ENCODE measurements at places on chromosomes 6 and 20. TPM values are rescaled to one million over a fixed set of nuclear protein-coding genes. Genes with fewer than 3 reads are reported as not detected.

DNA sequence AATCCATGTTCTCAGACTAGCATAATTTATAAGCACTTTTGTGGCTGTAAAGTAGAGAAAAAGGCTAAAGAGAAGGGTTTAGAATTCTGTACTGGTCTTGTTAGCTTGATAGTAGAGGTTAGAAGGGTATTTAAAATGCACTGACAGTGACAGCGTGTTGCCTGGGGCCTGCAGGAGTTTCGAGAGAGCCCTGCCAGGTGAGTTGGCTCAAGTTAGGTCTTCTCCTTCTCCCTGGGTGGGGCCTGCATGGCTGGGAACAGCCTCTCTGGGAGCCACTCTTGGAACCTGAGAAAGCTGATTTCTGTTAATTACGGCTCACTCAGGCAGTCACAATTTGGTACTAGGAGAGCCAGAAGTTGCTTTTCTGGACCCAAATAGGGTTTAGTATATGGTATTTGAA, 103.7 kb downstream of the ARID1B start:
- no peak for DNase-seq

GRCh38 chr6:134195164-134195906, 122.6 kb downstream of the SGK1 start:
- no peak for DNase-seq

DNA sequence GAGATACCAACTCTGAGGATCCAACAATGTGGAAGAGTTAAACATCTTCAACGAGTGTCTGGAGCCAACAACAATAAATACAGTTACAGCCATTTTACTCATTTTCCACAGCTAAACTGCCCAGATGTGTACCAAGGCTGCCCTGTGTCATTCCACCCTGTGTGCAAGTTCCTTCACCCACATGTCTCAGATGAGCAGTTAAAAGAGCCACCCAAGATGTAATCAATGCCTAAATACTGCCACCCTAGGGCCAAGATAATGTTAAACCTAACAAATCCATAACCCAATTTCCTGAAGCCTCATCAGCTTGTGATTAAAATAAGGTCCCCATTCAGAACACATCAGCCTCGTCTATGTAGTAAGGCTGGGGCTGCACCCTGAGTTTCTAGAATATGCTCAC, 59.9 kb downstream of the GMDS start:
- DNase-seq, result no peak

GRCh38 chr20:62198496-62198895, 15.7 kb downstream of the MTG2 start:
- no peak for DNase-seq

DNA sequence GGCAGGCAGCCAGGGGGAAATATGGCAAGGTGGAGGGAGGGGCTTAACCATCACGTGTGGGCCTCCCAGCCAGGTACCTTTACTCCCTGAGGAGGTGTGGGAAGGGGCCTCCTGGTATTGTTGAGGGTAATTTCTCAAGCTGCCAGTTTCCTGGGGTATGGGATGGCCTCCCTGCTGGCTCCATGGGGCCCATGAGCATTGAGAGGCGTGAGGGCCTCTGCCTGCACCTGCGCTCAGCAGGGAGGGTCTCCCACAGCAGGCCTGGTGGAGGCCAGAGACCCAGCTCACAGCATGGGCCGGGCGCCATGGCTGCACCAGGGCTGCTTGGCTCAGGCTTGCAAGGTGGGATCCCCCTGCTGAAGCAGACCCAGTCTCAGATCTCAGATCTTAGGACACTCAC, 113.0 kb downstream of the GRM4 start:
- DNase-seq, result no peak

DNA sequence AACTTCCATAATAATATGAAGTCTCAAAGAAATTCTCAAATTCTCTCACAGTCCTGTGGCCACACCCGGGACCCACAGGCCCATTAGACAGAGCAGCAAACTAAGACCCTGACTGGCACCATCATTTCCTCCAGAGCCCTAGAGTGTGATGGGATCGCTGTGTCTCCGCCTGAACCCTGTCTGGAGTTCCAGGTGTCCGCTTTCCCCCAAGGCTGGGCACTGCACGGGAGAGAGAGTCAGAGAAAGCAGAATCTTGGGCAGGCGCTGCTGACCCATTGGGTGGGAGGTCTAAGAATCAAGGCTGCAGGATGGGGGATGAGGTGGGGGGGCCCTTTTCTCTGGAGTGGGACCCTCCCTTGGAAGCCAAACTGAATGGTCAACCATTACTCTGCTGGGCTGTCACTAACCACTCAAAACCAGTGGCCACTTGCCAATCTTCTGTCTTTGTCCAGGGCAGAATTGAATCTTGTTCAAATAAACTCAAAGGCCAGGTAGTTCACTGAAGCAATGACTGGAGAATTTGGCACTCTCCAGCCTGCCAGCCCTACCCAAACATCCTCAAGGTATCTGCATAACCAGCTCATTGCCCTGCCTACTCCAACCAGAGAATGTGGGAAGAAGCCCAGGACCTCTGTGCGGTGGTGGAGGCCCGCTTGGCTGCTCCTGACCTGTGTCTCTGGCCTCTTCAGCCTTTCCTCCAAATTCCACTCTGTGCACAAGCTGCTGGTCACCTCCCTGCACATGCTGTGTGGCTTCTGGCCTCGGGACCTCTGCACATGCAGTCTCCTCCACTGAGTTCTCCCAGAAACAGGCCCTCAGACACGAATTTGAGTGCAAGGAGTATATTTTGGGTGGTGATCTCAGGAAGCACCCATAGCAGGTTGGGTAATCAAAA, 141.1 kb downstream of the CEBPB start:
- DNase-seq, result no peak

GRCh38 chr20:51175724-51176123, 152.8 kb upstream of the KCNG1 start:
- DNase-seq, result no peak

- no peak for DNase-seq
Observed at GRCh38 chr20:45817376-45818194, 5.1 kb downstream of the UBE2C start.

DNA sequence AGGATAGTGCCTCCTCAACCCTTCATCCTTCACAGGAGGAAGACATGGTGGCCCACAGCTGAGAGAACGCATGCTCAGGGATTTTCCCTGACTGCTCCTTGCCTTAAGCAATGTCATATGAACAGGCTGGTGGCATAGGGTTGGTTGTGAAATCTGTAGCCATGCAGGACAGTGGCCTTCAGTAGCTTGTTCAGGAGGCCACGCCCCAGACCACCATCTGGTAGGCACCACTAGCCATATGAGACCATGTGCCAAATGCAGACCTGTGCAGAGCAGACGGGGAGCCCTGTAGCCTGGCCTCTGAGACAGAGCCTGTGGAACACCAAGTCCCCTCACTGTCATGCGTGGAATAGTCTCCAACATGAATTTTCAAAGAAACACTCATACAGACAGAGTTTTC, 76.5 kb downstream of the ADTRP start:
- no peak for DNase-seq

- no peak for DNase-seq
Observed at GRCh38 chr20:34710861-34711574, 6.9 kb downstream of the TP53INP2 start.

DNA sequence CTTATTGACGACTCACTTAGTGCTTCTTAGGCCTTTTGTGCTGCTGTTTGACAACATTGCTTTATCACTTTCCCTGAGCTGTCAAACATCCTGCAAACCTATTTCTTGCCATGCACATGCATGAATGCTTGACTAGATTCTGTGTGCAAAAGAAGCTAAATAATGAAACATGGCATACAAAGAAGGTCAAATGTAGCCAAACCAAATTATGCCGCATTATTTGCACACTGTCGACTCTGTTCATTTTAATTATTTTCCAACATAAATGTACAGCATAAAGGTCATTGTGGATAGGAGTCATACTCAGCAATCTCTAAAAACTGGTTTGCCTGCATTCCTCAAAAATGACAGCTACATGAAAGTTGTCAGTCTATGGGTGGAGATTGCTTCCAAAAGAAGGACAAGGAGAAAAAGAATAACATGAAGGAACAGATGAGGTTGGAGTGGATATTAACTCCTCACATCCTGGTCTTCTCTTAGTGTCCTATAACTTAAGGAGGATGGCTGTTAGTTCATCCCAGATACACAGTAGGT, 123.1 kb upstream of the STXBP5 start:
- DNase-seq, result no peak

DNA sequence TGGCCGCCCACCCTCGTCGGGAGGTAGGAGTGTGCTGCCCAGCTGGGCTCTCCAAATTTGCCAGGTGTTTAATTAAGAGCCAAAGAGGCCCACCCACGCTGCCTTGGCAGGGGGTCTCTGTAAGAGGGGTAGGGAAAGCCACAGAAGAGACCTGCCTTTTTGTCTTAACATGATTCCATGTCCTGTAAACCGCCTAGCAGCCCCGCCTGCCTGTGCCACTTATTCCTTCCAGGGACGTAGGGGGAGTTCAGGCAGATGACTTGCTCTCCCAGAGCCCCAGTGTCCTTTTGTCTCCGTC, 2.1 kb downstream of the FAM210B start:
- no peak for DNase-seq

DNA sequence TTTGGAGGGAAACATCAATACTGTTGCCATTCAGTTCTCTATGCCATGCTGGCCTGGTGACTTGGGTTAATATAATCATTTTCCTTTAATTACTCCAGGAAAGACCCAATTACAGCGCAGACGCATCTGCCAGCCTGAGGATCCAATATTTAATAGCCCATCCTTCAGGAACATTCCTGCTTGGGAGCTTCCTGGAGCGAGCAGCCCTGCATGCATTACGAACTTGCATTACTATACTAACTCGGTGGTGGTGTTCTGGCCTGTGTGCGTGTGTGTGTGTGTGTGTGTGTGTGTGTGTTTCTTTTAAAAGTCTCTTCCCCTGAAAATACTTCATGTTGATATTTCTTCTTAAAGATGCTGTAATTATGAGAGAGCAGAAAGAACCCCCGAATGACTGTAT, 26.5 kb downstream of the PMEPA1 start:
- DNase-seq, result no peak

DNA sequence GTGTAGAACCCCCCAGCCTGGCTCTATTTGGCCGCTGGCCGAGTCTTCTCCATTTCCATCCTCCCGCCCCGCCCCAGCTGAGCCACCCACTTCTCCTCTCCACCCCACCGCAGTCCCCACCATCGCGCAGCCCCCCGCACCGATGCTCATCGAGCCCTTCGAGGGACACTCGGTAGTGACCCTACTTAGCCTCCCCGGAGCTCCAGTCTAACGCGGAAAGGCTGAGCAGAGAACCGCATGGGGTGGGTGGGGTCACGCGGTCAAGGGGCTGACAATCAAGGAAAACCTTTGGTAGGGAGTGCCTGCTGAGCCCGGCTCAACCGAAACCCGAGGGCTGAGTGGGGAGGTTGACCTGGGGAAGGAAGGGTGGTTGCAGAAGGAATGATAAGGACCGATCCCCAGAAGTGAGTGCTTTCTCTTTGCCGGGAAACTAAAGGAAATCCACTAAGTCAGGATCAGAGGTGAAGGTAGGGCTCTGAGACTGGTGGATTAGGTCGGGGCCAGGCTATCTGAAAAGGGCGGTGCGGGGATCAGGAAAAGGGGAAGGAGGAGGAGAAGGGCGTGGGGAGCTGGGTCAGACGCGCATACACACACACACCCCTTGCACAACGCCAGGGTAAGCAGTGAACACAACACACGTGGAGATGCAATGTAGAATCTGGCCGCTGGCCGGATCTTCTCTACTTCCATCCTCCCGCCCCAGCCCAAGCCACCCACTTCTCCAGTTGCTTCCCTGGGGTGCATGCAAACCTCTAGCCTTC, 49.8 kb downstream of the CPXM1 start:
- no peak for DNase-seq

DNA sequence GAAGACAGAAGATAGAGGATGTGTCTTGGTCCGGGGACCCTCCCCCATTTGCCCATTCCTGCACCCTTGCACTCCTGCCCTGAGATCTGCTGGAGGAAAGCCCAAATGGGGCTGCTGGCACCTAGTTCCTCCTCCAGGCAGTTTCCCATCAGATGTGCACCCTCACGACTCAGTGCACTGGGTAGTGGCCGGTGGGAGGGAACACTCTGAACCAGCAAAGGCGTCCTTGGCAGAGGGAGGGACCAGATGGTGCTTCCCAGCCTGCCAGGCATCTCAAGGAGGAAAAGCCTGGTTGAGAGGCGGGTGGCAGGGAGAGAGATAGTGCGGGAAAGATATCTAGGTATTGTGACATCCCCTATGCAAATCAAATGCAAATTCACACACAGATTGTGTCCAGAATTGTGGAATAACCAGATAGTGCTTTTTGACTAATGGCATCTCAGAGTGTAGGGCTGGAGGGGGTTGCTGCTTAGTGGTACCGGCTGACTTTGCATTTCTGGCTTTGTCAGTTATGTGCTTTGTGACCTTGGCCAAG, 19.5 kb downstream of the TMEM151B start:
- DNase-seq, result no peak

DNA sequence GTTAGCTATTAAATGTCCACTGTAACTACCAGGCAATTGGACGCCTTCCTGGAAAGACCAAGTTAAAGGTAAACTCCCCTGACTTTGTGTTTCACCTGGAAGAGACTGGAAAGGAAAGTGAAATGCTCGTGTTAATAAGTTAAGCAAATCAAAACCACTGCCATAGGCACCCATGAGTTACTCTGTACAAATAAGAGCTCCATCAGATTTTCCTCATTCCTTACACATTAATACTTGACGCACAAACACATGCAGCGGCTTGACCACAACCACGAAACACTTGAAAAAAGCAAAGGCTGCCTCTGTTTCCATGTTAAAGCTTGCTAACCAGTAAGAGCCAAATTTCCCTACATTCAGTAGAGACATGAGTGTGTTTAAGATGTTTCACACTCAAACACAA, 19.8 kb downstream of the GCM1 start:
- DNase-seq, result no peak

- no peak for DNase-seq
Observed at GRCh38 chr20:13461849-13462458, 176.8 kb downstream of the TASP1 start.

DNA sequence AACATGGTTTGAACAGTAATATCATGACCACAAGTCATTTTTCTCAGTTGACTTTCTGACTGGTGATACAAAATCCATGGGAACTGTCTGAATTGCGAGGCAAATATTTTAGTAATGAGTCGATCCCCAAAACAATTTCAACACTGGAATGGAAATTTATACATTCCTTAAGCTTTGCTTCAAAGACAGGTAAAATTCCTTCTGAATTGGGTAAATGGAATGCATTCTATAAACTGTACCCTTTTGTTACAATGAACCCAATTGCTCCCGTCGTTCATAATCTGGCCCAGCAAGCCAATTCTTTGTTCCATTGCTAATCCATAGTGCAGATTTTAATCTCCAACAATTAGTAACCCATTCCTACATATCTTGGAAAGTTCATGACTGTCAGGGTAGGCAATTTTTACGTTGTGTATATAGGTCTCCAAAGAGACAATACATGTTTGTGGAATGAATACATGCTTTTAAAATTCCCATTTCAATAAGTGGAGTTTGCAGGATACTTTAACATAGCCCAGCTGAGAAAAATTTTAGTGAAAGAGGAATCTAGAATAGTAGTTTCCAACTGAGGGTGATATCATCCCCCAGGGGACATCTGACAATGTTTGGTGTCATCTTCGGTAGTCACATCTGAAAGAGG, 32.7 kb downstream of the CYP24A1 start:
- no peak for DNase-seq

The QKI gene
- 260 TPM for total RNA-seq

The BPIFA2 gene
- not detected for total RNA-seq

The CLPSL2 gene
- total RNA-seq, result not detected

The OTOR gene
- not detected for total RNA-seq

The AK9 gene
- total RNA-seq, result 6.0 TPM

The PEDS1 gene
- 29.1 TPM for total RNA-seq

The ZNF311 gene
- total RNA-seq, result 1.3 TPM

The LY6G5B gene
- 24.2 TPM for total RNA-seq

Data from neural crest cell (in vitro differentiated cells).